ENCODE measurements at places on chromosomes 1 and 21.
A peak's percentile ranks its signal among the peaks of the same experiment; 100 is the strongest.

DNA sequence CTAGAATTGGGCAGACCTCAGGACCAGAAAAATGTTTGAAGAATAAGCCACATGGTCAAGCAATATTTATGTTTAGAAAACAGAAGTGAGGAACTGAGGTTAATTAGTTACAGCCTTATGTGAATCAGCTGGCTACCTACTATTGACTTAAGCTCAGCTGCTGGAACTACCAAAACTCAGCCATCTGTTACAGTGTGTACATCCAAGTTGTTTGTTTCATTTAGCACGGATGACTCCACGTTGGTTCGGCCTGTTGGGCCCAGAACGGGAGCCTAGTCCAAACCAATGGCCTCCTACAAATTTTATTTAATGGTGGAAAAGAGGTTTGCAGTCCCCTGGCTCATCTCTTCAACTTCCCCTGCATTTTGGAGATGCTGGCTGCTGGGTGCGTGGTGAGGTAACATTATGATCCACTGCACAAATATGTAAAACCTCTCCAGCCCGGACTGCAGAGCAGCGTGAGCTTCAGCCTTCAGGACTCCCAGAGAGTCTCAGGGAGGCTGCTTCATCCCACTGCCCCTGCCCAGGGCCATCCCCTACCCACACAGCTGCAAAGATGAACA, 143.4 kb downstream of the ZZZ3 start:
- no peaks in the 10 kb centered on the region for H3K36me3 ChIP-seq
- DNase-seq: no peak
- no peaks in the 10 kb centered on the region for H3K27me3 ChIP-seq
- H3K4me1 ChIP-seq: peaks cover 8% of the 10 kb centered on the region

DNA sequence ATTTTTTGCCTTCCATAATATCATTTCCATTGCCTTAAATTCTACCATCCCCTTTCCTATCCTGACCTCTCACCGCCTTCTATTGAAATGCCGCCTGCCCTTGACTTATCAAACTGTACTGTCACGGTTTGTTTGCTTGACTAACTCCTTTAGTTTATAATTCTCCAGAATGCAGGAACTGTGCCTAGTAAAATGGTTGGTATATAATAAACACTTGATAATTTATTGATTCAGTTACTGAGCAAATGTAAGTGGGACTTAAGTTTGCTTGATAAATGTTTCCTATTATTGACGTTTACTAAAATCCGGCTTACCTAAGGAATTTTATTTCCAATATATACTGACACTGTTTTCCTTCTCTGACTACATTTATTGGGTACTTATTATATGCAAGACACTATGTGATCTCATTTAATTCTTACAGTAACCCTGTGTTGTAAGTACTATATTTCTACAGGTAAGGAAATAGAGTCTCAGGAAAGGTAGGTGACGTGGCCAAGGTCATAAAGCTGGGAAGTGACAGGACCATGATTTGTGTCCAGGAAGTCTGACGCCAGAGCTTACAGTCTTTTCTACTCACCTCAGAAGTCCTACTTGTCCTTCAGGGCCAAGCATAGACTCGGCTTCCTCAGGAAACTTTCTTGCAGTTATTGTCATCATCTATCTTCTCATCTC, 35.7 kb downstream of the DPT start:
- DNase-seq: no peak
- H3K27me3 ChIP-seq: no peaks in the 10 kb centered on the region
- no peaks in the 10 kb centered on the region for H3K36me3 ChIP-seq
- no peak overlapping the region for H3K4me3 ChIP-seq

- DNase-seq: no peak
- H3K4me1 ChIP-seq: peaks cover 29% of the 10 kb centered on the region
- no peaks in the 10 kb centered on the region for H3K27me3 ChIP-seq
- no peak overlapping the region for H3K4me3 ChIP-seq
These were observed 22.8 kb downstream of the TMEM50A start for GRCh38 chr1:25360596-25361581.

DNA sequence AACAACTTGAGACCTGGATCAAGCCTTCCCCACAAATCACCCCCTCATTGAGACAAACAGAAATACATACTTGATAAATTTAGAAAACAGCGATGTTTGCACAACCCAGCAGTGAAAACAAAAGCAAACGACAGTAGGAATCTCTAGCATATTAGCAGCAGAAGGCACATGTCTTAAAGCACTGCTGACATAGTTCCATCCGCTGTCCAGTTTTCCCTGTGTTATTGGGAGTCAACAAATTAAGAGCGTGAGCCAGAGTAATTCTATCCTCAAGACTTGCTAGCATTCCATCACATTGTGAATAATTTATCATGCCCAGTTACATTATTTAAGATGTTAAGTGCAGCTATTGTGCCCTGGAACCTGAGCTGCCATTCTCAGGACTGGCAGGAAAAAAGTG, 55.3 kb downstream of the IGSF5 start:
- no peaks in the 10 kb centered on the region for H3K27me3 ChIP-seq
- no peaks in the 10 kb centered on the region for H3K4me1 ChIP-seq
- no peak overlapping the region for H3K27ac ChIP-seq
- no peaks in the 10 kb centered on the region for H3K36me3 ChIP-seq

DNA sequence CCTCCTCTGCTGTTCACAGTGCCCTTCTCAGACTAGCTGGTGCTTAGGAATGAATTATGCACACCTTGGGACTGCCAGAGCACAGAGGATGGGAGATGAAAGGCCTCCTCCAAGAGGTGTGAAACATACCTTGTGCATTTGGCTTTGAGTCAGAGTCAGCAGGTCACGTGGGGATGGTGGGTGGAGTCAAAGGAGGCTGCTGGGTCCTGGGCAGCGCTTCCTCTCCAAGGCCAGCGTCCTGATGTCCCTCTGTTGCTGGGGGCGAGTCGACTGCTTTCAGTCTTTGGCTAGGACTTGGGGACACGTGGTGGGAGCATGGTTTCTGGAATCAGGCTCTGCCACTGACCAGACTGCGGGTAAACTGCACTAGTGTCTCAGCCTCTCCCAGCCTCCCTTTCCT, 91.2 kb downstream of the AJAP1 start:
- peak; percentile 2 for DNase-seq
- H3K27me3 ChIP-seq: no peaks in the 10 kb centered on the region
- H3K4me1 ChIP-seq: no peaks in the 10 kb centered on the region
- H3K4me3 ChIP-seq: no peak overlapping the region

DNA sequence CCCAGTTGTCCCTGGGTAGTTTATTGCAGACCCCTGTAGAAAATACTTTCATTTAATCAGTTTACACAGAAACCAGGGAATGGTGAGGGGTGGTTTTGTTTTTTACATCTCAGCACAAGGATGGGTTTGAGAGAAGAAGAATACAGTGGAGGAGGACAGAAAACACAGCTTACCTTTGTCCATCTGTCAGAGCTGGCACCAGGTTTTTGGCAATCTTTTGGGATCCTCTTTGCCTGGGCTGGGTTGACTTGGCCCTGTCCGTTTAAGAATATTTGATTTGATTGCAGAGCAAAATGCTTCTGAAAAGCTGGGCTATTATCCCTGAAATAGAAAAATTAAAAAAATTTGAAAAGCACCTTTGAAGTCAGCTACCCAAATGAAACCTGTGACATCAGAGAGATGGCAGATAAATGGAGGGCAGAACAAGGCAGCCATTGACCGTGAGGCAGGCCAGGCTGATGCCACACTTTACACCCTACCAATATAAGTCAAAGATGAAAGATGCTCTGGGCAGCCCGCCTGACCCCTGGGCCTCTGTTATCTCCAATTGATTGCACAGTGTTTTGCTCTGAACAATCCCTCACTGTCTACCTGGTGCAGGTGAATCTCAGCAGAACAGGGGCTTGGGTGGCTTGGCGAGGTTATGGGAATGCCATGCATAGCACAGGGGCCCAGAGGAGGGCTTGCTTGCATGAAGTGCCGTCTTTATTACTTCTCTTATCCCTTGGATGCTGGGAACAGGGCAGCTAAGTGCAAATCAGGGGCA, 218.8 kb downstream of the LMX1A start:
- no peaks in the 10 kb centered on the region for H3K4me1 ChIP-seq
- H3K4me3 ChIP-seq: no peak overlapping the region
- H3K27me3 ChIP-seq: peaks cover 3% of the 10 kb centered on the region
- no peak overlapping the region for H3K27ac ChIP-seq

DNA sequence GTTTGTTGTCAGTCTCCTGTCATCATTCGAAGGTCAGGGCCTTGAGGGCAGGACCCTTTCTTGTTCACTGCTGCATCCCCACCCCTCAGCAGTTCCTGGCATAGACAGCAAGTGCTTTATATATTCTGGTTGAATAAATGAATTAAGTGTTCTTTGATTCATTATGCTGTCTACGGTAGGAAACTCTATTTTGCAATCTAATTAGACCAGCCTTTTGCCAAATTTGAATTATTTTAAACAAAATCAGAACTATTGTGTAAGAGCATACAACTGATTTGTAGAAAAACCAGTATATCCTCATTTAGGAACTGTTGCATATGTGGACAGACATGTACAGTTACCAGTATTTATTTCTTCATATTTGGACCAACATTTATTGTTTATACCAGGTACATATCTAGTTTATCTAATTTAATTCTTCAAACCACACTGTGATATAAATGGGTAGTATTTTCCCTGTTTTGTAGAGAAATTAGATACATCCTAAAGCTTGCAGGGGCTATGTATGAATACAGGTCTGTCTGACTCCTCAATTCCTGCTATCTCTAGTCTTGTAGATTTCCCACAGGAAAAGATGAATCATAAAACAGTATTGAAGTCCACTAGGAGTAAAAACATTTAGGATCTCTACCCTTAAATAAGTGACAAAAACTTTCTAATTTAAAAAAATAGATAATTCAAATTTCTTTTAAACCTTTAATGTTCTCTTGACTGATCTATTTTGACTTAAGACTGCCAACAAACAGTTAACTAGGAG, 10.4 kb downstream of the MGST3 start:
- DNase-seq: no peak
- no peaks in the 10 kb centered on the region for H3K27me3 ChIP-seq
- peaks cover 31% of the 10 kb centered on the region for H3K4me1 ChIP-seq
- no peak overlapping the region for H3K4me3 ChIP-seq
- H3K27ac ChIP-seq: no peak overlapping the region

- H3K27ac ChIP-seq: peak overlapping the region; percentile 88
- peaks cover 74% of the 10 kb centered on the region for H3K27me3 ChIP-seq
- peaks cover 33% of the 10 kb centered on the region for H3K4me1 ChIP-seq
- H3K4me3 ChIP-seq: peak overlapping the region; percentile 57
- DNase-seq: peak; percentile 72
These were observed 180.0 kb downstream of the ETS2 start for GRCh38 chr21:38985568-38986378.

DNA sequence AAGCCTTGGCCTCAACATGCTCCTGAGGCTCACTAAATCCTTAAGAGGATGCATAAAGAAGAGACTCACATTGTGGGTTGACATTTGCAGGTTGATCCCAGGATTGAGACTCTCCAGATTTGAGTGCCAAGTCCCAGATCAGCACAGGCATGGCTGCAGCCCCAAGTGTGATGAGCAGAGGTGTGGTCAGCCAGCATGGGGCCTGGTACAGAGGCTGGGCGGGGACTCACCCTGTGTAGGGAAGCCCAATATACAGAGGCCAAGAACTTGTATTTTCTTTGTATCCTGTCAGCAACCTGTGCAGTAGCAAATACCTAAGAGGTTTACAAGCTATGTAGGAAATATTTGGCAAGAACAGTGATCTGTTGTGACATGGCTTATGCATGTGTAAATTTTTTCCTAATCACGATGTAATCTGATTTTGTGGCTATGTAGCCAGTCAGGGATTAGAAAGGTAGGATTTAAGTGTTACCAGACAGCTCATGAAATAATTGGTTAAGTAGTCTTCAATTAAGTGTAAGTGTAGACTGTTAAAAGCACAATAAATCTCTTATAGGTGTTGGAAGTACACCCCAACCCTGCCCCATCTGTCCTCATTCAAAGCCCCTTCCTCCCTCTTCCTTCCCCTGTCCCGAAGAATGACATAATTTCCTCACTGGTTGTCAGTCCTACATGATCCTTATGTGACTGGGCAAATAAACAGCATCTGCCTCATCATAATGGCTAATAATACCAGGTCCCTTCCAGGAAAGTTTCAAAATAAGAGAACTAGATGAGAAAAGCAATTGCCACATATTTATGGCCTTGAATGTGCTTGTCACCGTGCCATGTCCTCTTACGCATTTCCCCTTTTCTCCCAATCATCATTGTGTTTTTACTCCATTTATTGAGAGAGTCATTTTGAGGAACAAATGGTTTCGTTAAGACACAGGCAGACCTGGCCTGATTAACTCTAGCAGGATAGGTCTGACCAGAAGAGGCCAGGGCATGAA, 120.9 kb downstream of the HLX start:
- H3K27me3 ChIP-seq: peaks cover 5% of the 10 kb centered on the region
- H3K36me3 ChIP-seq: no peaks in the 10 kb centered on the region
- no peak overlapping the region for H3K4me3 ChIP-seq

GRCh38 chr1:241518476-241519307, 863 bp downstream of the FH start:
- peaks cover 27% of the 10 kb centered on the region for H3K4me1 ChIP-seq
- H3K27me3 ChIP-seq: peaks cover 17% of the 10 kb centered on the region
- H3K4me3 ChIP-seq: peak overlapping the region; percentile 89
- H3K27ac ChIP-seq: peak overlapping the region; percentile 80
- DNase-seq: peak; percentile 32

DNA sequence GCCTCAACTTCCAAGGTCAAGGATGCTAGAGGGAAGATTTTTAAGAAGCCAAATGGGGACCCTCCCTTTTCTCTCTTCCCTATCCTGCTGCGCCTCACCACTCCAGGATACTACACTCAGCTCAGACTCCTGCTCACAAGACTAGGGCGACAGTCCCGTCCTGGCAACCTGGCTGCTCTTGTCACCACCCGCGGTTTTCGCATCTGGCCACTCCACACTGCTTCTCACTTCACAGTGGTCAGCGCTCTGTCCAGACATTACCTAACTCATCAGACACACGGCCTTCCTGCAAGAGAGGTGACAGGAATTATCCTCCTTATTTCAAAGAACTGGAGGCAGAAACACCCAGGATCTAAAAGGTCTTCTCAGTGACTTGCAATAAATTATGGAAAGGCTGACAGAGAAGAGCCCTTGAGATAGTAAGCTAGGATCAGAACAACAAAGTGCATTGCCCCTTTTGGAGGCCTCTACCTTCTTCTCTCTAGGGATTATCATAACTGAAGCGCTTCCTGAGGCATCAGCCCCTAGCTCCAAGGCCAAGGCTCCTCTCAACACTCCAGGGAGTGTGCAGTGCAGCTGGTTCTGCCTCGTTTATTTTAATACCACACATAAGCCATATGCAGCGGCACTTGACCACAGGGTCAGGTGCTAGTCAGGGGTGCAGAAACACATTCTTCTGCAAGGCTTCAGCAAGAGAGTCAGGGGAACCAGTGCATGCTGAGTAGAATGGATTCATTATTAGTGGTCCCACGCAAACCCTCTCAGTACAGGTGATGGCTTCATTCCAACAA, 41.9 kb downstream of the ASTN1 start:
- DNase-seq: no peak
- no peak overlapping the region for H3K27ac ChIP-seq
- no peak overlapping the region for H3K4me3 ChIP-seq
- no peaks in the 10 kb centered on the region for H3K4me1 ChIP-seq

GRCh38 chr21:46079352-46080170, 18.4 kb upstream of the COL6A2 start:
- H3K27ac ChIP-seq: no peak overlapping the region
- H3K4me1 ChIP-seq: no peaks in the 10 kb centered on the region
- DNase-seq: no peak
- no peaks in the 10 kb centered on the region for H3K36me3 ChIP-seq
